GM04503 (cell line): ENCODE measurements at places on chromosomes 5 and 9.

DNA sequence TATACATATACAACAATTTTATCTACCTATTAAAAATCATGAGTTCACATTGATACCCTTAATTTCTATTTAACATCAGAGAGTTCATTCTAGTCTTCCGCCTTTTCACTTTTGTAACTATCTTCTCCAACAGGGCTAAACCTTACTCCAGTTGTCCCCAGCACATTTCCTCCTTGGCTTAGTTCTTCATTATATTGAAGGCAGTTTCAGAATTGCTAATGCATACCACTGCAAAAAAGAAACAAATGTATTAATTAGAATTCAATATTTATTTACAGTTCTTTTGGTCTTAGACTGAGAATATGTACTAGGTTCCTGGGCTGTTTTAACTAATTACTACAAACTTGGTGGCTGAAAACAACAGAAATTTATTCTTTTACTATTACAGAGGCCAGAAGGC, 132.5 kb downstream of the WDR70 start:
- no peak for DNase-seq

- no peak for DNase-seq
These were observed 228.3 kb upstream of the C9orf72 start for GRCh38 chr9:27801545-27801944.

DNA sequence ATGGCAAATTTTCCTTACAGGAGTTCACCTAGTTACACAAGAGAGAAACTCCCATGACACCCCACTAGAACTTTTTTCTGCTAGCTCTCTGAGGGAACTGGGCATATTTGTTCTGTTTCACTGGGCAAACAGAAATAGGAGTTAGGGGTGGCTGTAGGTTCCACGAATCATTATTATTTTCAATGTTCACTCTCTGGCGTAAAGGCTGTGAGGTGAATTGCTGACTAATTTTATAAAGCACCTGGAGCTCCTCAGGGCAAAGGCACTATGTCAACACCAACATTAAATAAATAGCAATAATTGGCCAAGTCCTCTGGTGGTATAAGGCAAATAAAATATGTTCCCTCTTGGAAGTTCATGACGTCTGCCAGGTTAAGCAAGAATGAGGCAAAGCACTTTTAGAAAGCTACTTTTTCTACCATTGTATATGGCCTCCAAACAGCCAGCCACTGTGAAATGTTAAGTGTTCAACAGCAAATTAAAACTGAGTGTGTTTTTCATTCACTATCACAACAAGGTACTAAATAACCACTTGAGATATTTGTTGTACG, 344.6 kb downstream of the PDE4D start:
- DNase-seq = no peak

DNA sequence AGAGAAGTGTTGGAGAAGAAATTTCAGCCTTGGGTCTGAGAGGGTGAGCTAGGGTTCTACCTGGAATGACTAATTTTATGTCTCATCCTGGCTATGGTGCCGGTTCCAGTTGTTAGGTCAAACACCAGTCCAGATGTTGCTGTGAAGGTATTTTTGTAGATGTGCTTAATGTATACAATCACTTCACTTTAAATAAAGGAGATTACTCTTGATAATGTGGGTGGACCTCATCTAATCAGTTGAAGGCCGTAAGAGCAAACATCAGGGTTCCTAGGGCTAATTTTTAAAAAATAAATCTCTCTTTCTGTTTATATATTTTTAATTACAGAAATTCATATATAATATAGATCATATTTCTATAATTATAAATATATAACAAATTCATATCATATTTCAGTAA, 90.5 kb upstream of the GDNF start:
- no peak for DNase-seq

- DNase-seq = no peak
These were observed 13.0 kb downstream of the SEPTIN8 start for GRCh38 chr5:132764051-132764450.

DNA sequence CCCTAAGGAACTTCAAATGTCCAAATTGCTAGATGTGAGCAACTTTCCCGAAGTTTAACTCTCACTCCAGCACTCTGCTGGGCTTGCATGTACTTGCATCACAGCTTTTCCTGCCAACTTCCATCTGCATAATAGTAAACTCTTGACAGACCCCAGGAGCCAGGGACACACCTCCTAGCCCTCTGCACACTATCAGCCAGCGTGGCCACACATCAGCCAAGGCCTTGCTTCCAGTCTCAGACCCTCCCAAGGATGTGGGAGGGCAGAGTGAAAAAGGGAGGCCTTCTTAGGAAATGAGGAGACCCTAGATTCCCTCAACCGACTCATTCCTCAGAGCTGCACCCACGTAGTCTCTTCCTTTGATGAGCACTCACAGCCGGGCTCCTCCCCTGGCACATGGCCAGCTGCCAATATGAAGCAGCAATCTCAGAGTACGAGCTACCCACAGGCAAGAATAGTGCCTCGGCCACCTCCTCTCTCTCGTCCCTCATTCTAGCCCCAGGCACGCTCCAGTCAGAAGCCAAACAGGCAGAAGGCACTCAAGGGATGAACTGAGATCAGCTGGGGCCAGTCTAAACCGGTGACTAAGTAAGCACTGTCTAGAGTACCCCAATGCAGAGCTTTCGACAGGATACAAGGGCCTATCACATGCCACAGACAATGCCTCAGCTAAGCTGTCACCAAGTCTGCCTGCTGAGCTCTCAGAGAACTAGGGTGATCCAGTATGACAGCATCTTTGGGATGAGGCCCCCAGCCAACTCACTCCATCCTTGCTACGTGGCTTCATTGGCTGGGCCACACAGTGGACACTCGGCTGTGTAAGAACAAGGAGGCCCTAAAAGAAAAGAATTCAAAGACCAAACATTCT, 2.3 kb downstream of the P4HA2 start:
- peak; percentile 80 for DNase-seq

DNA sequence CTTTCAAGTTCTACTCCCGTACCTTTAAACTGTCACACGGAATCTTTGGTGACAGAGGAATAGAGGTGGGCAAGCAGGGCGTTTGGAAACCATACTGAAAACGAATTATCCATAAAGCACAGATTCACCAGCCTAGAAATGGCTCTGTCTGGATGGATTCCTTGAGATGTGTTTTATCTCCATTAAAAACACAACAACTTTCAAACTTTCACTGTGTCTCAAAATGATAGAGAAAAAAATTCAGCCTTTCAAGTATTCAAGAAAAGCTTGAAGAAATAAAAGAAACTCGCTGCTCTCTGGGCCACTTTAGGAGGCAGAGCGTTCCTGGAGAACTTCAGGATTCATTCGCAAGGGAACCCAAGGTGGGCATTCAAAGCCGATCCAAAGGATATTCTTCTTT, 589 bp upstream of the THBS4 start:
- no peak for DNase-seq

GRCh38 chr5:133456933-133457402, 155.4 kb downstream of the FSTL4 start:
- DNase-seq = peak; percentile 21
